NCI-H1417 treated with DMSO at 0.1 percent for 48 hours (cell line): ENCODE measurements at places on chromosomes 6 and 20.
A peak's percentile ranks its signal among the peaks of the same experiment; 100 is the strongest.

GRCh38 chr6:128033156-128033555 lies 132.3 kb upstream of the THEMIS start:
- DNase-seq: no peak

GRCh38 chr6:165019681-165020080 lies 289.7 kb downstream of the C6orf118 start:
- no peak for DNase-seq

- DNase-seq: no peak
These were observed 56.0 kb downstream of the RIN2 start for GRCh38 chr20:19813846-19814640.

GRCh38 chr20:37749620-37750403 lies 56.0 kb downstream of the CTNNBL1 start:
- no peak for DNase-seq

DNA sequence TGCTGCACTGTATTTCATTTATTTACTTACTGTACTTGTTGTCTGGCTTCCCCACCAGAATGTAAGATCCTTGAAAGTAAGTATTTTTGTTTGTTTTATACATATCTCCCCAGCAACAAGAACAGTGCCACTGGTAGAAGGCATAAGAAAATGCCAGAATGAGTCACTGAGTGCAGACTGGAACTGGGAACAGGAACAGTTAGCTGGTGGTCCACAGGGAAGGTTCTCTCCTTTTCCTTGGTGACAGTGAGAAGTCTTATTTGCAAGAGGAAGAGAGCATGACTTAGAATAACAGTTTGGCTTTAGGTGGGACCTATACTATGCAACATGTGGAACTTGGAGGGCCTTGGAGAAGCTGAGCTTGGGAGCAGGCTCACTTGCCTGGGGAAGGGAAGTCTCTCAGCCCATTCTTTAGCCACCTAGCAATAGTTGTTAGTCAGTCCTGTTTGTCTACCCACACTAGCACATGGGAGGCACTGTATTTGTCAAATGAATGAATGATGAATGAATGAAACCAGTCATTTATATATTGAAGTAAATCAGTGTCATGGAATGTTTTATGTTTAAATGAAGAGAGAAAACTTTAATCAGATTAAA lies 203.5 kb downstream of the KCNQ5 start:
- no peak for DNase-seq

DNA sequence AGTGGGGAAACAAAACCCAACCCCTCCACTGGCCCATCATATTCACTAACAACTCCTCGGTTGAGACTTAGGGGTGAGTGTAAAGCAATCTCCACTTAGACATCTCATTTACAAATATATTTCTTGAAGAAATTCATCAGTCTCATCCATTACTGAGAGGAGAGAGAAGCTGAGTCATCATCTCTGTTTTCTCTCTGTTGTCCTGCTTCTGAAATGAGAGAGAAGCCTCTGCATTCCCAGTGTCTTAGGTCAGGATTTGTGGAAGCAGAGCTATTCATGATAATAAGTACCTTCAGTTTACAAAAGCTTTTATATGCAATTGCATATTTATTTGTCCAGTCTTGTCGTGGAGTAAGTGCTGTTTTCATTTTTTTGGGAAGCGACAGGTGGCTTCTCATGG lies 879 bp downstream of the MEP1A start:
- DNase-seq: no peak

DNA sequence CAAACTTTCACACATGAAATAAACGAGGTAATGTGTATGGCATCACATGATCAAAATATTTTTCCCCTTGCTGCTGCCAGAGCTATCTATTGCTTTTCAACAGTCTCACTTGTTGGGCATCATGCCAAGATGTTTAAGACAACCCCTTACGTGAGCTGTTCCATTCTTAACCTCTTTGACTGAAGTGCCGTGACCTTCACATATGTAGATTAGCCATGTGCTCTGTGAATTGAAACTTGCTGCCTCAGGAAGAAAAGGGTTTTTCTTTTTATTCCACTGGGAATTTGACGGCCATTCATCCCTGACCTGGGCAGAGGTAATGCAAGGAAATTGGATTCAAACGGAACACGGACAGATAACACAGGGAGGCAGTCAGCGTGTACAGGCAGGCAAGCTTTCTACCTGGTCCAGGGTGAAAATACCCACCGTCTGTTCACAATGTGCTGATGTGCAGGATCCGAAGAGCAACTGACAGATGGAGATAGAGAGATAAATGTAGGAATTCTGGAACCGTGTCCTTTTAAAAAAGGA lies 14.2 kb downstream of the ARID1B start:
- peak; percentile 36 for DNase-seq

DNA sequence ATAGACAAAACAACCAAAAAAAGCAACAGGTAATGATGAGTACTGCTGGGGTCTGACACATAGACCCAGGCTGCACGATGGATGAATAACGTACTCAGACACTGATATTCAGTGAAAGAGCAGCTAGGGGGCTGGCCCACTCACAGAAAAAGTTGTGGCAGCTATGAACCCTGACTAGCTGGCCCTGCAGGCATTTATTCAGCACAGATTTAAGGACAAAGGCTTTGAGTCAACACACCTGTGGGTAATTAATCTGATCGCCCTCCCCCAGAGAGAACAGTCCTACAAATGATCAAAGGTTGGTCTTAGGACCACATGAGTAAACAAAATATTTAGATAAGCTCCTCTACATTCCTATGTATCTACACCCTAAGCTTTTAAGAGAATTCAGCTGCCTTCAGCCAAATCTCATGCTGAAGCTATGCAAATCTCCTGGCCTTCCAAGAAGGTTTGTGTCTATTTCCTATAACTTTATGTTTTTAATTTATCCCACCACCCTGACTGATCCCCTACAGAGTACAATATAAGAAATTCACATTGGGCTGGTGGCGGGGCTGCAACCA lies 81.7 kb upstream of the NXT1 start:
- DNase-seq: no peak

- peak; percentile 22 for DNase-seq
These were observed 236.7 kb downstream of the FARS2 start for GRCh38 chr6:5497896-5498578.

DNA sequence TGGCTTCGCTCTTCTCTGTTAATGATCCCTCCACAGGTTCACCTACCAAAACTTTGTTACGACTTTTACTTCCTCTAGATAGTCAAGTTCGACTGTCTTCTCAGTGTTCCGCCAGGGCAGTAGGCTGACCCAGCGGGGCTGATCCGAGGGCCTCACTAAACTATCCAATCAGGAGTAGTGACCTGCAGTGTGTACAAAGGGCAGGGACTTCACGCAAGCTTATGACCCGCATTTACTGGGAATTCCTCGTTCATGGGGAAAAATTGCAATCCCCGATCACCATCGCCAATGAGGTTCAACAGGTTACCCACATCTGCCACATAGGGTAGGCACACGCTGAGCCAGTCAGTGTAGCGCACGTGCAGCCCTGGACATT lies 771.4 kb upstream of the DEFB115 start:
- DNase-seq: no peak

GRCh38 chr20:39342463-39342862 lies 380.3 kb downstream of the DHX35 start:
- DNase-seq: no peak

DNA sequence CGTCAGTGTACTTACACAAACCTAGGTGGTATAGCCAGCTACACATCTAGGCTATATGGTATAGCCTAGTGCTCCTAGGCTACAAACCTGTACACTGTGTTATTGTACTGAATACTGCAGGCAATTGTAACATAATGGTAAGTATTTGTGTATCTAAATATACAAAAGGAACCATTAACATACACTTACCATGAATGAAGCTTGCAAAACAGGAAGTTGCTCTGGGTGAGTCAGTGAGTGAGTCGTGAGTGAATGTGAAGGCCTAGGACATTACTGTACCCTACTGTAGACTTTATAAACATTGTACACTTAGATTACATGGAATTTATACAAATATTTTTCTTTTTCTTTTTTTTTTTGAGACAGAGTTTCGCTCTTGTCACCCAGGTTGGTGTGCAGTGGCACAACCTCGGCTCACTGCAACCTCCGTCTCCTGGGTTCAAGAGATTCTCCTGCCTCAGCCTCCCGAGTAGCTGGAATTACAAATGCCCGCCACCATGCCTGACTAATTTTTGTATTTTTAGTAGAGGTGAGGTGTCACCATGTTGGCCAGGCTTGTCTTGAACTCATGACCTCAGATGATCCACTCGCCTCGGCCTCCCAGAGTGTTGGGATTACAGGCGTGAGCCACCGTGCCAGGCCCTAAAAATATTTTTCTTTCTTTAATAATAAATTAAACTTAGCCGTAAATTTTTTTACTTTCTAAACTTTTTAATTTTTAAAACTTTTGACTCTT lies 15.4 kb upstream of the KIAA1755 start:
- DNase-seq: no peak

- DNase-seq: no peak
These were observed 223.5 kb upstream of the ID4 start for GRCh38 chr6:19613678-19614077.

DNA sequence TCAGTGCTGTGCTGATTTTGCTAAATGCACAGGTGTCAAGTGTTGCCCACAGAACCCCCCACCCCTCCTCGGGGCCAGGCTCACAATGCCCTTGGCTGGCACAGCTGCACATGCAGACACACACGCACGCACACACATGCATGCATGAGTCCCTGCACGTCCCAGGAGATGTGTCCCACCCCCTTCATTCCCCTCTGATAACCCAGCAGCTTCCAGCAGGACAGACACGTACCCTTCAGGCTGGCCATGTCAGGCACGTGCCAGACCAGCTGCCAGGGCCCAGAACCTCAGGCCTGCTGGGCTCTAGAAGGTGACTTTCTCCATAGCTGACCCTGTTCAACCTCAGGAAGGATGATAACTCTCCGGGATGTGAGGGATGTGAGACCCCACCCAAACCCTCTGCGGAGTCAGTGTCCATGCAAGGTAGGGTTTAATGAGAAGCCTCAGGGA lies 44.4 kb downstream of the MRPL14 start:
- DNase-seq: no peak

GRCh38 chr20:31363295-31363694 lies 5.1 kb upstream of the DEFB118 start:
- DNase-seq: no peak

DNA sequence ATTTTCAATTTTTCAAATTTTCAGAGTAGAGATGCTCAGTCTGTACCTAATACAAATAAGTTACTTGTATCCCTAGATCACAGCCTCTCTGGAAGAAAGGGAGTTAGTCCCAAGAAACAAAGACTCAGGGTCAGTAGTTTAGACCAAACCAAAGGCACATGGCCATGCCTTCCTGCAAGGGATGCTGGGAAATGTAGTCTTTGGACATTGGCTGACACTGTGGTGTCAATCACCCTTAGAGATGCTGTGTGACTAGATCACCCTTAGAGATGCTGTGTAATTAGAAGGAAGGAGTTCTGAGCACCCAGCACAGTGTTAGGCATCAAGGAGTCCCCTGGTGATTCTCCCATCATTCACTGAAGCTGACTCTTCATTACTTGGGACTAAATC lies 202.1 kb downstream of the NFATC2 start:
- no peak for DNase-seq

DNA sequence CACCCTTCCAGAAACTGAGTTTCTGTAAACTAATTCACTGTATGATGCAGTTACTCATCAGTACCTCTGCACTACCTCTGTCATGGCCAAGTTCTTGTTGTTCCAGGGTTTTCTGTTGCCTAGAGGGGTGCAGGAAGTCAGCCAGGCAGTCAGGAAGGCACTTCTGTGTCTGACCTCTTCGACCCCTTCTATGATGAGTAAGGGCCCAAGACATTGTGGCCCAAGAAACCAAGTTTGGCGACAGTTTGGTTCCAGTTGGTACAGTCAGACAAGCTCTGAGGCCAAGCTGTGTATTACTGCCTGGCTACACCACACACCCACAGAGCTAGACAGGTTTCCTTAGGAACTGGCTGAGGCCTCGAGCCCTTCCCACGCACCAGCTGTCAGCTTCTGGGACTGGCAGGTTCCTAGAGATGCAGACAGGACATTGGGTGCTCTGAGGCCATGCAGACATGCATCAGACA lies 41.2 kb downstream of the TRAF3IP2 start:
- no peak for DNase-seq

DNA sequence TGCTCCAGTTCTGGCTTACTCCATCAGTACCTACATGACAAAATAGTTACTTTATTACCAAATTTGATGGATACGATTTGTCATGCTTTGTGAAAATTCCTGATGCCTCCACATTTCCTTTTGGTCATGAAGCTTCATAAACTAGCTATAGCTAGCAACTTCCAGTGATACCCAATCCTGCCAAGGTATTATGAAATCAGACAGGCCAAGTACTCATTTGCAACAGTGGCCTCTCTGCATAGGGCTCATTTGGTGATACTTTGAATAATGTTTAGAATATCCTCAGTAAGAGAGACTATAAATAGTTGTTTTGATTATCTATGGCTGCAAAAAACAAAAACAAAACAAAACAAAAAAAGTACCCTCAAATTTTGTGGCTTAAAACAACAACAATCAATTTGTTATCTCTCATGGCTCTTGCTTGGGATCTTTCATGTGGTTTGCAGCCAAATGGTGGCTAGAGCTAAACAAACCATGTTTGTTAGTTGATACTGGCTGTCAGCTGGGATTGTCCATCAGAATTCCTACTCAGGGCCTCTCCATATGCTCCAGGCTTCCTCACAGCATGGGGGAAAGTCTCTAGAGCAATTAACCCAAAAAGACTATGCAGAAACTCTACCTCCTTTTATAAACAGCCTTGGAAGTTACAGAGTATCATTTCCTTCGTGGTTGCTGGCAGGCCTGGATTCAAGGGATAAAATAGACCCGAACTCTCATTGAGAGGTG lies 10.1 kb upstream of the PRL start:
- DNase-seq: no peak

GRCh38 chr6:158923805-158924498 lies 76.0 kb downstream of the RSPH3 start:
- DNase-seq: no peak

GRCh38 chr6:56102216-56102615 lies 145.2 kb downstream of the COL21A1 start:
- no peak for DNase-seq

GRCh38 chr20:22581437-22582385 lies 2.7 kb downstream of the FOXA2 start:
- DNase-seq: no peak

DNA sequence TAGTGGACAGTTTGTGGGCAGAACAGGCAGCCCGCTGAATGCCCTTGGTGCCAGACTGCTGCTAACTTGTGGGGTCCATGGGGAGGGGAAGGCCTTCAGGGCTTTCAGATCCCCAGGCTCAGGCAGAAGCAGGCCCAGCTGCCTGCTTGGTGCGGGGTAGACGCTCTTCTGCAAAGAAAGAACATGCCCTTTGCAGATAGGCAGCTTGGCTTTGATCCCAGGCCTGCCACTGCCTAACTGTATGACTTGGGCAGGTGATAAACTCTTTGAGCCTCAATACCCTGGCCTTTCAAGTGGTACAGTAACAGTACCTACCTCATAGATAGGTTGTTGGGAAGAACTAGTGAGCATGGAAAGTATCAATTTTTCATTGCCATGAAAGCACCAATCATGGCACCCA lies 28.4 kb downstream of the CHMP4B start:
- no peak for DNase-seq
